Activated CD4-positive, alpha-beta memory T cell treated with anti-CD3 and anti-CD28 coated beads, Interleukin-2, amount 10 ng/mL, durations not matched to agents 7 days and 5 days (primary cell): ENCODE measurements at places on chromosomes 7 and 10. TPM values are rescaled to one million over a fixed set of nuclear protein-coding genes. Genes with fewer than 3 reads are reported as not detected.

GPR26 gene
- not detected for total RNA-seq

ITGB8 gene
- total RNA-seq = not detected

GCC1 gene
- 22.0 TPM for total RNA-seq

FXYD4 gene
- not detected for total RNA-seq

ANXA8L1 gene
- 1.2 TPM for total RNA-seq

PDK4 gene
- not detected for total RNA-seq

WEE2 gene
- total RNA-seq = not detected

ADCK2 gene
- 23.9 TPM for total RNA-seq

ACSM6 gene
- total RNA-seq = not detected

DNA sequence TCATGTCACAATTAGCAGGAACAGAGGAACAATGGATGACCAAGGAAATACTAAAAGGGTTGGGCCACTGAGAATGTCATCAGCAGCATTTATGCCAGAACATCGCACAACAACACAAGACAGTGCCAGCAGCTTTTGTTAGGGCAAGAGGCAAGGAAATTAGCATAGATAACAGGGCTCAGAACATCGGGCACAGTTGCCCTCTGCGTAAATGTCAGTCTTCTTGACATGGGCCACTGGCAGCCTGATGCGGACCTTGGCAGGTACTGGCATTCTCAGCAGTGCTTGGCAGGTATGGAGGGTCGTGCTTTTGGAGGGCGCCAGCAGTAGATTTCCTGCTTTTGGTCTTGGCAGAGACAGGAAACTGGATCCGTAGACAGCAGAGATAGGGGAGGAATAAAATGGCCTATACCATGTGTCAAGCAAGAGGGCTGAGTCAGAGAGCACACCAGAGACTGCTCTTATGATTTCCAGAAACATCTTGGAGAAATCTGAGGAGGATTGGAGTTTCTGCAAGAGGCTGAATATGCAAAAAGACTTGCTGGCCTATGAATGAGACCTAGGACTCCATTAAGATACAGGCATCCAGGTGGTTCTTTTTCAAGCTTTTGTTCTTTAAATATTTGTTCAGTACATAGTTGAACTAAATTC, 371.5 kb upstream of the MTPN start:
- H3K4me3 ChIP-seq = no peak overlapping the region
- H3K4me1 ChIP-seq = no peaks in the 10 kb centered on the region
- no peak for DNase-seq
- no peaks in the 10 kb centered on the region for H3K27me3 ChIP-seq
- H3K36me3 ChIP-seq = no peaks in the 10 kb centered on the region
- no peak overlapping the region for H3K27ac ChIP-seq

- H3K36me3 ChIP-seq = no peaks in the 10 kb centered on the region
- H3K4me3 ChIP-seq = no peak overlapping the region
- no peak overlapping the region for H3K27ac ChIP-seq
- DNase-seq = no peak
- H3K27me3 ChIP-seq = no peaks in the 10 kb centered on the region
These were observed 909.4 kb downstream of the GRID1 start for GRCh38 chr10:85457191-85457590.

DNA sequence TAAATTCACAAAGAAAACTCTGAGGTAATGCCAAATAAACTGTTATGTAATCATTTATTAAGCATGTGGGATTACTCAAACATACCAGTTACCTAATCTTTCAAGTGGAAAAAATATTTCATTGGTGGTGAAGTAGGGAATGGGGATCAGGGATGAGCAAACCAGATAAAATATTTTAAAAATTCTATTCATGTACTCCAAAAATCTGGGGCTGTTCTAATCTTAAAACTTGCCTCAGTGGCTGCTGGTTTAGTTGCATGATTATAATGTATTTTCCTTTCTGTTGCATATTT, 19.5 kb downstream of the LMOD2 start:
- no peaks in the 10 kb centered on the region for H3K36me3 ChIP-seq
- H3K4me1 ChIP-seq = no peaks in the 10 kb centered on the region
- DNase-seq = no peak
- H3K27me3 ChIP-seq = no peaks in the 10 kb centered on the region
- H3K4me3 ChIP-seq = no peak overlapping the region

DNA sequence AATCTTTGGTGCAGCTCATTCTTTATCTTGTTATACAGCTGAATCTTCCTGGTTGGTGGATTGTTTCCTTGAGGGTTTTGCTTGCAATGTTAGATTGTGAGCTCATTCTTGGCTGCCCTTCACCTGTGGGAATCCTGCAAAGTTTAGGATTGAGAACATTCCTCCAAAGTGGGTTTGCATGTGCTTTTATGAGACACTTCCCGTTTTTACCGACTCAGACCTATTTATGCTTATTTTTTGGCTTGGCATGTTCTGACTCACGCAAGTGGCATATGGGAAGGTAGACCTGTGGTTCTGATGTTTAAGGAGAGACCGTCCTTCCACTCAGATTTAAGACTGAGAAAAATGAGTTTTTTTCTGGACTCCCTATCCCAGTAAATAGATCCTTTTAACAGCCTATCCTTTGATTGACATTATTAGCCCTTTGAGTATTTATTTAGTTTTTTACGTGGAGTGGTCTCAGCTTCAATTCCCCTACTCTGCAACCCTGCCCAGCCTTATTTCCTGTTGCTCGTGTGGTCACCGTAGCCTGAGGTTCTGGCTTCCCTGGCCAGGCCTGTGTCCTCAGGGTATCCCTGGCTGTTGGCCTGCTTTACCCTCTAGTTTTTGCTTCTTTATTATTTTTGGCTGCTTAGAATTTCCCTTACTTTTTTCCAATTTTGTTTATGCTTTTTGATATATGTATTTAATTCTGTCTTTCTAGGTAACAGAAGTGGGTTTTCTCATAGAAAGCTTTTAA, 13.4 kb upstream of the PRF1 start:
- H3K4me3 ChIP-seq = no peak overlapping the region
- H3K4me1 ChIP-seq = peaks cover 41% of the 10 kb centered on the region
- peaks cover 4% of the 10 kb centered on the region for H3K27me3 ChIP-seq

DNA sequence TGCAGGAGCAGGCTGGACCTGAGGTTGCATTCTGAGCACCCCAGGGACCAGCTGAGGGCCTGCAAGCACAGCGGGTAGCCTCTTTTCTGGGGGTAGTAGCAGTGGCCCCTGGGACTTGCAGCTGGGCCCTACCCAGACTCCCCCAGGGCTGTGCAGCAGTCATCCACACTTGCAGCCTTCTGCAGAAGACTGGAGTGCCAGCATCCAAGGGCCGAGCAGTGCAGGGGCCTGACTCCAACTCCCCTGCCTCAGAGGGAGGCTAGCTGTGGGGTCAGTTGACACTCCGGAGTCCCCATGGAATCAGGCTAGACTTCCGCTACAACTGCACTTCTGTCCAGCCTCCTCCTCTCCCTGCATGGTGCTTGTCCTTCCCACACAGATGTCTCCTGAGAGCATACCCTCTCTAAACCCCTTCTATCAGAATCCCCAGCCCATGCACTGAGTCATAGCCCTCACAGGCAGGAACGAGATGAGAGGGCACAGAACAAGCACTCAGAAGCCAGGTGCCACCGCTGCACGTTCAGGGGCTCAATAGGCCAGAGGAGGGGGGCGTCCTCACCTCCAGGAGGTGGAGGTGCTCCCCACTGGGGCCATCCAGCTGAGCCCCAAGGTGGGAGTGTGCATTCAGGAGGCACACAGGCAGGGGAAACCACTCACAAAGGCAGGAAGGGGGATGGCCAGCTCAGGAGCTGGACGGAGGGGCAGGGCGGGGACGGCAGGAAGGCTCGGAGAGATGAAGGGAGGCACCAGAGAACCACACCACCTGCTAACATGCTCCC, 7.5 kb downstream of the RASGEF1A start:
- H3K27me3 ChIP-seq = peaks cover 1% of the 10 kb centered on the region
- H3K4me1 ChIP-seq = peaks cover 5% of the 10 kb centered on the region
- H3K4me3 ChIP-seq = no peak overlapping the region
- no peaks in the 10 kb centered on the region for H3K36me3 ChIP-seq
- H3K27ac ChIP-seq = no peak overlapping the region

GRCh38 chr10:71737834-71738197, 18.2 kb upstream of the C10orf105 start:
- peaks cover 83% of the 10 kb centered on the region for H3K4me1 ChIP-seq
- H3K4me3 ChIP-seq = no peak overlapping the region
- no peaks in the 10 kb centered on the region for H3K27me3 ChIP-seq
- H3K36me3 ChIP-seq = no peaks in the 10 kb centered on the region
- DNase-seq = no peak

GRCh38 chr7:82335927-82336326, 107.7 kb downstream of the CACNA2D1 start:
- DNase-seq = no peak
- no peaks in the 10 kb centered on the region for H3K4me1 ChIP-seq
- H3K27me3 ChIP-seq = no peaks in the 10 kb centered on the region

GRCh38 chr7:45211958-45212357, 54.4 kb downstream of the RAMP3 start:
- H3K4me1 ChIP-seq = peaks cover 4% of the 10 kb centered on the region
- H3K4me3 ChIP-seq = no peak overlapping the region
- H3K36me3 ChIP-seq = no peaks in the 10 kb centered on the region
- no peak overlapping the region for H3K27ac ChIP-seq

GRCh38 chr7:13420726-13421125, 568.7 kb downstream of the ETV1 start:
- H3K27ac ChIP-seq = no peak overlapping the region
- H3K4me1 ChIP-seq = no peaks in the 10 kb centered on the region
- H3K27me3 ChIP-seq = no peaks in the 10 kb centered on the region
- H3K4me3 ChIP-seq = no peak overlapping the region

GRCh38 chr7:102974366-102975236, 61.8 kb downstream of the LRRC17 start:
- H3K27ac ChIP-seq = no peak overlapping the region
- H3K4me1 ChIP-seq = no peaks in the 10 kb centered on the region
- no peaks in the 10 kb centered on the region for H3K27me3 ChIP-seq
- DNase-seq = no peak
- H3K36me3 ChIP-seq = no peaks in the 10 kb centered on the region

GRCh38 chr7:146656988-146657387, 540.4 kb downstream of the CNTNAP2 start:
- no peaks in the 10 kb centered on the region for H3K36me3 ChIP-seq
- H3K27me3 ChIP-seq = no peaks in the 10 kb centered on the region
- H3K4me3 ChIP-seq = no peak overlapping the region
- no peak for DNase-seq
- no peak overlapping the region for H3K27ac ChIP-seq

DNA sequence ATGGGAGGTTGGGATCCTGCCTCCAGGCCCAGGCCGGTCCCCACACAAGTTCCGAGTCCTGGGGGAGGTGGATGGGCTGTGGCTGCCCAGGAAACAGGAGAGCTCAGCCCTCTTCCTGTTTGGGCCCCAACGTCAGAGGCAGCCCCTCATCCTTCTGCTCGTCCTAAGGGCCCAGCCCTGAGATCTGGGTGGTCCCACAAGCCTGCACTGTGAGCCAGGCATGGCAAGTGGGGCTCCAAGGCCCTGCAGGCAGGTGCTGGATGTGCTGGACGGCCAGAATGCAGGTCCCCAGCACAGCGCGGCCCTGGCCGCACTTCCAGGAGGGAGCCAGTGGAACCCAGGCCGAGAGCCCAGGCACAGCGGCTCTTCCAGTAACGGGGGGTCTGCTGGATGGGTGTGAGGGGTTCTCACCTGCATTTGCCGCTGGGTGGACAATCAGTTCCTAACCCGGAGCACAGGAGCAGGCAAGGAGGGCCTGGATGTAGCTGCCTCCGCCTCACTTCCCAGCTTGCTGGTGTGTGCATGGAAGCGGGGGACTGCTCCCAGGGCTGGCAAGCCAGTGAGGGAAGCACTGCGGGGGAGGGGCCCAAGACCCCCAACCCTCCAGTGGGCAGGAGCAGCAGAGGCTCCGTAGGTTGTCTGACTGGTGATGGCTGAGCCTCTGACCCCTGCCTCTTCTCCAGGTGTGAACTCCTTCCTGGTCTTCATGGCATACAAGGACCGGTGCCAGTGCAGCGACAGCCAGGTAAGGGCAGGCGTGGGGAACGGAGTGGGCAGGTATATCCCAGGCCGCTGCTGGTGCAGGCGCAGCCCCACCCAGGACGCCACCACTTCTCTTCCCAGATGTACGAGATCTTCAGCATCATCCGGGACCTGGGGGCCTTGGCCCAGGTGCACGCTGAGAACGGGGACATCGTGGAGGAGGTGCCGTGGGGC, 9.7 kb downstream of the DPYSL4 start:
- H3K4me3 ChIP-seq = no peak overlapping the region
- H3K27ac ChIP-seq = no peak overlapping the region
- DNase-seq = no peak
- no peaks in the 10 kb centered on the region for H3K36me3 ChIP-seq

DNA sequence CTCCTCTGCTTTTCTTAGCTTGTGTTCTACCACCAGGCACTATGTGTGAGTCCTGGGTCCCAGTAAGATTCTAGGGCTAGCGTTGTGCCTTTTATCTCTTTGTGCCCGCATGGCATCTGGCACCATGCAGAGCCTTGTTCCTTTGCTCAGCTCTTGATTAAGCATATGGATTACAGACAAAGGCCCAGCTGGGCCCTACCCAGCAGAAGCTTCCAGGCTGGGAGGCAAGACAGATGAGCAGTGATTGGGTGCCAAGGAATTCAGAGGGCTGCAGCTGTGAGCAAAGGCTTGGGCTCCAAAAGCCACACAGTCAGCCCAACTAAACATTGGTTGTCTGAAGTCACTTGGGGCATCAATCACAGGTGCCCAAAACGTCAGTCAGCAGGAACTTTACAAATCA, 2.0 kb downstream of the ACSM6 start:
- no peaks in the 10 kb centered on the region for H3K4me1 ChIP-seq
- H3K4me3 ChIP-seq = no peak overlapping the region
- peaks cover 4% of the 10 kb centered on the region for H3K27me3 ChIP-seq
- DNase-seq = no peak

DNA sequence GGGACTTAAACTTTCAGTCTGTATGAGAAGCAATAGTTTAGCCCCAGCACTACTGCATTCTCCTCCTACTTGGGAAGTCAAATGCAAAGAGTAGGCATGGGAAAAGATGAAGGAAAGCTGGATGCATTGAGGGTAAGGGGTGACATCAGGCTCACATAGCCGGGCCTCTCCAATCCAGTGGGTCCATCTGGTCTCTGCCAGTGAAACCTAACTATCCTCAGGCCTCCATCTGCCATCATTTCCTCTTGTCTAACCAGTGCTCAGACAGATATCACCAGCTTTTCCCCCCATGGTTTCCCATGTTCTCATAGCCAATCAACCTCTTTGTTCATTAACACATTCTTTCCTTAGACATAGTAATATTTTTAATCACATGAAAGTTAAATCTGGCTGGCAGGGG, 118.3 kb downstream of the DGKI start:
- H3K4me1 ChIP-seq = no peaks in the 10 kb centered on the region
- no peak overlapping the region for H3K4me3 ChIP-seq
- no peak for DNase-seq
- no peaks in the 10 kb centered on the region for H3K27me3 ChIP-seq
- H3K36me3 ChIP-seq = no peaks in the 10 kb centered on the region
- H3K27ac ChIP-seq = no peak overlapping the region

DNA sequence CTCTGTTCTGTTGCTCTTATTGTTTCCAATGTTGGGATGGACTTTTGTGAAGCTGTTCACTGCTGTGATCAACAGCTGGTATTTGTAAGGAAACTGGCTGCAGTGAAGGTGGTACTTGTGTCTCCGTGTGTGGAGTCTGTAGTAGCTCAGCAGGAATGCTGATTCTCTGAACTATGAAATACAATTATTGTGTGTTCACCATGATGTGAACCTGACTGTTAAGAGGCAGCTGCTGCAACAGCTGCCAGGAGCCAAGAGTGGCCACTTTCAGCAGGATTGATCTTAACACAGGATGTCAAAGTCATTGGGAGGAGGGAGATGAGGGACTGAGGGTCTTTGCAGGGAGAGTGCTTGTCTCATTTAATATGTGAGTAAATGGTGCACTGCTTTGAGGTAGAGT, 13.9 kb downstream of the VSTM2A start:
- H3K27me3 ChIP-seq = no peaks in the 10 kb centered on the region
- no peak overlapping the region for H3K27ac ChIP-seq
- DNase-seq = no peak
- no peaks in the 10 kb centered on the region for H3K36me3 ChIP-seq
- H3K4me1 ChIP-seq = no peaks in the 10 kb centered on the region
